ENCODE measurements at places on chromosomes 2 and 18. TPM values are rescaled to one million over a fixed set of nuclear protein-coding genes. Genes with fewer than 3 reads are reported as not detected.

Gene SLC19A3
- total RNA-seq, result 4.8 TPM

GRCh38 chr2:242058116-242058680 lies 188.7 kb downstream of the RTP5 start:
- DNase-seq, result no peak

- DNase-seq, result no peak
Observed at GRCh38 chr2:96336873-96337272, 1.3 kb downstream of the NCAPH start.

- DNase-seq, result no peak
Observed at GRCh38 chr18:13548966-13549879, 177.1 kb downstream of the FAM210A start.

GRCh38 chr2:232463701-232464543 lies 8.0 kb downstream of the ALPI start:
- no peak for DNase-seq

- DNase-seq, result no peak
Observed at GRCh38 chr2:821546-821945, 129.1 kb upstream of the SNTG2 start.

Measured in uterus (tissue), 4 donors.